ENCODE measurements at places on chromosomes 2 and 18. TPM values are rescaled to one million over a fixed set of nuclear protein-coding genes. Genes with fewer than 3 reads are reported as not detected.

CDH2 gene
- total RNA-seq = 18.7 TPM

TDRD15 gene
- 3.8 TPM for total RNA-seq

PPM1G gene
- 30.0 TPM for total RNA-seq

UGT1A8 gene
- 0.16 TPM for total RNA-seq

ABCG8 gene
- total RNA-seq = not detected

MROH2A gene
- 0.32 TPM for total RNA-seq

NFE2L2 gene
- 108 TPM for total RNA-seq

FHOD3 gene
- 27.2 TPM for total RNA-seq

Data from urinary bladder (tissue), 4 donors.